WERI-Rb-1 (cell line): ENCODE measurements at places on chromosomes 7 and 10.

GRCh38 chr7:2109251-2109872, 123.4 kb downstream of the MAD1L1 start:
- no peak for DNase-seq

- no peak for DNase-seq
These were observed 5.6 kb upstream of the AHR start for GRCh38 chr7:17292843-17293242.

DNA sequence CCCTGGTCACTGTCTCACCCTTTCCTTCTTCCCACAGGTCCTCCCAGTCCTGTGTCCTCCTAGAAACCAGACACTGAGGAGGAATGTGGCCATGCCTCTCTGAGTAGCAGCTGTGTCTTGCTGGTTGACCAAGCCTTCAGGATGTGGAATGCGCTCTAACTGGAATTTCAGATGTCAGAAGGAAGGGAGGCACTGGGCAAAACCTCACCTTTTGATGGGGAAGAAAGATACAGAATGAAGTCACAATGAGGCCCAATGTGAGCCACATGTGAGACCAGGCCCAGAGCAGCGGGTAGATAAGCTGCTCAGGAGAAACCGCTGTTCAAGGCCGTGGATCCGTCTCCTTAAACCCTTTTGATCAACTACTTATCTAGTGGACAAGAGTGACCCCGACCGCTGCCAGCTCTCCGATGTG, 54.8 kb upstream of the ECHDC3 start:
- no peak for DNase-seq

GRCh38 chr7:24129597-24129996, 154.4 kb upstream of the NPY start:
- no peak for DNase-seq

DNA sequence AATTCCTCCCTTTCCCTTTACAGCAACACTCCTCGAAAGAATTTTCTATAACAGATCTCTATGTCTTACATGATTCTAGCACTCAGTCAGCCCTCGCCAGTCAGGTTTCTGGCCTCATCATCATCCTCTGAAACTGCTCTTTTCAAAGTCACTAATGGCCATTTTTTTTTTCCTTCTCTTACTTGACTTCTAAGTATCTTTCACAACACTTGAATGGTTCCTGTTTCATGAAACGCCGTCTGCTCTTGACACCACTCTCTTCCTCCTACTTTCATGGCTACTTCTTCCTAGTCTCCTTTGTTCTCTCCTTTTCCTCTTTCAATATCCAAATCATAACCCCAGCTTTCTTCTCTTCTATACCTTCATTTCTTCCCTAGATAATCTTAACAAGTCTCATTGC, 100.5 kb upstream of the NRP1 start:
- DNase-seq: no peak

GRCh38 chr7:35007768-35008167, 29.5 kb downstream of the DPY19L1 start:
- no peak for DNase-seq

DNA sequence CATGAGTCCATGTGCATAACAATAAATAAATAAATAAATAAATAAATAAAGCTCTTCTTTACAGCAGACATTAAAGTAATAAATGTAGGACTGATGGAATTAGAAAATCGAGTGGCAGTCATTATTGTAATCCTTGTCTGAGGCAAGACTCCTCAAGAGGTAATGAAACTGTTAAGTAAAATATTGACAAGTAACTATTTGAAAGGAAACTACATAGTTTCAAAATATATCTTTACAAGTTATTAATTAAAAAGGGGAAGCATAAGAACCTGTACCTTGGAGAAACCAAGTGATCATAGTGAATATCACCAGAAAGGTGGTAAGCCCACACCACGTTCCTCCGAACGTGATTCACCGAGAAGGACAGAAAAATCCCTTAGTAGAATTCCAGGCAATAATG, 285.6 kb upstream of the SORCS1 start:
- no peak for DNase-seq

- no peak for DNase-seq
These were observed 12.8 kb downstream of the DNMBP start for GRCh38 chr10:99996671-99997648.

DNA sequence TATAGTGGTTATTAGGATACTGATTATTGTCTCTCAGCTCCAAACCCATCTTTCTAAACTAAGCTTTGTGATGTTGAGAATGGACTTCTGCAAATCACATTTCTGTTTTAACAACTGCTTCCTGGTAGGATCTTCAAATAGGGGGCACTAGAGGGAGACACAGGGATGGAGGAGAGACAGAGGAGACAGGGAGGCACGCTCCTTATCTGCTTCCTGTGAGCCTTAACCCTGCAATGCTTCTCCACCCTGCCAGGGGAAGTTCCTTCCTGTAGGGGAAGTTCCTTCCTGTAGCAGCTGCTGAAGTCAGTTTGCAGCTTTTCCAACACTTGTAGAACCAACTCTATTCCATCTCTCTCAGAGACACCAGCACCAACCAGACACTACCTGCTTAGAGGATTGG, 847.2 kb downstream of the CCSER2 start:
- DNase-seq: peak; percentile 25

DNA sequence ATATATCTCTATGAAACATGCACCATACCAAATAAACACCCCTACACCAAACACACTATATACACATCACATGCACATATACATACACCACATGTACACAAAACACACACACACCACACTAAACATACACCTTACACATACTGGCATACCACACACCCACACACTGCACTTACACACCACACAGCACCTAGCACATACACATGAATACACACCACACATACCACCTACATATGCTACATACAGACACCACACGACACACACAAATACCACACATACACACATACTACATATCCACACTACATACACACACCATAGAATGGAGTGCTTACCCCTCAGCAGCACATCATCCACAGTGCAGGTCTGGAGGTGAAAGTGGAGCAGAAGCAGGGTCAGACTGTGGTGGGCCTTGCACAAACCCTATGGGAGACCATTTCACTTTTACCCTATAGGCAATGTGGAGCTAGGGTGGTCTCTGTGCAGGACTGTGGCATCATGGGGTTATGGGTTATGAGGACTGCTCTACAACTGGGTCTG, 64.6 kb downstream of the WDFY4 start:
- DNase-seq: no peak

DNA sequence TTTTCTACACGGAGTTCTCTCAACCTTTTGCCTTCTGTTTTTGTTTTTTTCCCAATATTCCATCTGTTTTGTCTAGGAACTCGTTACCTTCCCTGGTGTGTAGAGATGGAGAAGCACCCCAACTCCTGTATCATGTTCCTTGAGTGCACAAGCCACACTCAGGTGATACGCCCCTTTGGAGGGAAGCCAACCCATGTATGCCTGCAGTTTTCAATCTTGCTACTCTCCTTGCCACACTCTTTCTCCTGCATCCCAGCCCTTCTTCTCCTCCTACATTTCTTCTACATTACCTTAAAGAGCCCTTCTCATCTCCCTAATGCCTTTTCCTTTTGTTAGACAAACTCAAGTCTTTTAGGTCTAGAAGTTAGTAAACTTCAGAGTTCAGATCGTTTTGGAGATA, 10.2 kb upstream of the SP4 start:
- no peak for DNase-seq

DNA sequence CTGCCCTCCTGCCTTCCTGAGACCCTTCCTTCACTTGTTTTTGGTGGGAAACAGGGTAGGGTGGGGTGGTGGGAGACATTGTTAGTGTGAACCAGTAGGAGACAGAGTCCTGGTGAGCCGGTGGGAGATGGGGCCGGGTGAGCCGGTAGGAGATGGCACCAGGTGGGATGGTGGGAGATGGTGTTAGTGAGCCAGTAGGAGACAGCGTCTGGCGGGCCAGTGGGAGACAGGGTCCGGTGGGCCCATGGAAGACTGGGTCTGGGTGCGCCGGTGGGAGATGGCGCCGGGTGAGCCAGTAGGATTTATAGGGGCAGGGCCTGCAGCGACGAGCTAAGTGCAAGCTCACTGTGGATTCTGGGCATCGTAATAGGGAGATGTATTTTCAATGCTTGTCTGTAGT, 116.8 kb downstream of the TRRAP start:
- no peak for DNase-seq

DNA sequence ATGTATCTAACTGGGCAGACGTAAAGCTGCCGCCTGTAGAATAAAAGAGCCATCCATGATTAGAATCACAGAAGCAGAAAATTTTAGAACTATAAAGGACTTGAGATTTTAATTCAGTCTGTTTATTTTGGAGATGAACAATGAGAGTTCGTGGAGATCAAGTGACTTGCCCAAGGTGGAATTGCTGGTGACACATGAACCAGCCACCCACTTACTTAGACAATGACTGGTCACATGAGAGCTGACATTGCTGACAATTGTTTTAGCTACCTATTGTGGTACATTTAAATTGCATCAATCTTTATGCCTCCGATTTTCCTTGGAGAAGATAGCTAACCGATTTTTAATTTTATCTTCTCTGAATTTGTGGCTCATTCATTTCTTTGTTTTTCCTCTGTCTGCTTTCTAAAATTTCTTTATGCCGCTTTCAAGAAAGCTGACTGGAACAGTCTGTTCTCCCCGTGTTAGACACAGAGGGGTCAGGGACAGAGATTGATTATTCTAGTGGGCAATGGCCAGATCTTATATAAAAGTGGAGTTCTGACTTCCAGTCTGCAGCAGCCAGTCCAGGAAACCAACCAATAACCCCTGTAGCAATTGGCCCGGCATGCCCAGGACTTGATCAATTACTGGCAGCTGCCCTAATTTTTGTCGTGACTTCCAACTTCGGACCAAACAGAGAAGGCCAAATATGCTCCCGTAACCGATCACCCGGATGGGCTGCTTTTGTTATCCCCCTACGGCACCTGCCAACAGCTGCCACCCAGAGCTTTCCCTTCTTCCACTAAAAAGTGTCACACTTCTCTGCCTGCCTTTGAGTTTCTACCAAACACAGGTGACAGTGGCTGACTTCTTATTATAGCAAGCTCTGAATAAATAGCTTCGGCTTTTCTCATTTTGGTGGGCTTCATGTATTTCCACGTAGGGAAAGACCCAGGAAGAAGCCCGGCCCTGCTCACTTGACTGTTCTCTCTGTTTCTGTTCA, 241.6 kb downstream of the CAMK1D start:
- DNase-seq: no peak

GRCh38 chr7:134962270-134962780, 24.0 kb upstream of the AGBL3 start:
- no peak for DNase-seq

- no peak for DNase-seq
These were observed 67.1 kb downstream of the TMEM130 start for GRCh38 chr7:98802781-98803110.

- no peak for DNase-seq
These were observed 20.0 kb downstream of the XPNPEP1 start for GRCh38 chr10:109902992-109903947.

DNA sequence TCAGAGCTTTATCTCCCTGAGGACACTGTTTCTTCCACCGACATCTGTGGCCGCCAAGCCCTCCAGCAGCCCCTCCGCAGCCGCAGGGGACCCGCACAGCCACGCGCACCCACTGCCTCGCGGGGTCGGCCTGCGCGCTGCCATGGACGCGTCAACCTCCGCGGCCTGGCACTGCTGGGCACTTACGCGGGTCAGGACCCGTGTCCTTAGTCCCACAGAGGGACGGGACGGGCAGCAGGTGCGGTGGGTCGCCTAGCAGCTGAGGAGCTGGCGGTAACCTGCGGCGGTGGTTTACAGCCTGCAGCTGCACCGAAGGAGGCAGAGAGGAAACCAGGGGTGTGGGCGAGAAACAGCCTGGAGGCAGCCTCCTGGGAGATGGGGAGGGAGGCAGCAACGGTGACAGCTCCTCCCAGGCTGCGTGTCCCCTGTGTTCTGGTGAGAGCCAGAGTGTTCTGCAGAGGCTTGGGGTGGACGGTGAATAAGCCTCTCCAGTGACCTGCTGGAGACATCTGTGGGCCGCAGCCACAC, 61.3 kb downstream of the SEC61G start:
- no peak for DNase-seq

GRCh38 chr10:50324680-50325393, 73.5 kb upstream of the ASAH2 start:
- no peak for DNase-seq

DNA sequence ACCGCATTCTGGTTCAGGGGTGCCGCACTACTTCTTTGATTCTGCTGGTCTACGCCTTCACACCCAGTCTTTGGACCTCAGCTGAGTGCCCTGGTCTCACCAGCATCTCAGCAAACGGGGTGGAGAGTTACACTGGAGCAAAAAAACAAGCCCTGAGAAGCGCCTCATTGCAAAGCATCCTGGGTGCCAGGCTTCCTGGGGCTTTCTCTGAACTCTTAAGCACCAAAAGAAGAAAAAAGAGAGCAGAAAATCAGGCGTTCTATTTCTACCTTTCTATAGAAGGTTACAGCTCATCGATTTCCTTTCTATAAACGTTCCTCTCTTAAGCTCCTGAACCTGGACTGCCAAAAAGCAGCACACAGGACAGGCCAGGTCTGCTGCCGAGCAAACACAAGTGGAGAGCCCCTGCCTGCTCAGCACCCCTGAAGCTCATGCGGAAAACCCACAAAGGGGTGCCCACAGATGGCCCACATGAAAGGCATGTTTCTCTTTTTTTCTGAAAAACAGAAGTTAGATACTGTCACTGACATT, 217.9 kb downstream of the SFMBT2 start:
- no peak for DNase-seq

- peak; percentile 44 for DNase-seq
These were observed 5.5 kb downstream of the CREB3L2 start for GRCh38 chr7:137996386-137996851.

DNA sequence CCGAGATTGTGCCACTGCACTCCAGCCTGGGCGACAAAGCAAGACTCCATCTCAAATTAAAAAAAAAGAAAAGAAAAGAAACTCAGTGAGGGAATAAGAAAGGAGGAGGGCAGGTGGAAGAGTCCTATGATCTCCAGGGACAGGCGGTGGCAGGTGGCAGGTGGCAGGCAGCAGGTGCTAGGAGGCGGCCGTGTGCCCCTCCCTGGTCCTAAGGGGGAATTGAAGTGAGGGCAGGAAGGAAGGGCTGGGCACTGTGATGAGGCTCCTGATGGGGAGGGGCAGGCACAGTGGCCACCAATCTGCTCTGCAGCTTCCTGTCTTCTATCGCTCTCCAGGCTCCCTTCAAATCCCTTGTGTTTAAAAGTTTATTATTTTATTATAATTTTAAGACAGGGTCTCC, 41.2 kb upstream of the UBE3C start:
- DNase-seq: no peak

DNA sequence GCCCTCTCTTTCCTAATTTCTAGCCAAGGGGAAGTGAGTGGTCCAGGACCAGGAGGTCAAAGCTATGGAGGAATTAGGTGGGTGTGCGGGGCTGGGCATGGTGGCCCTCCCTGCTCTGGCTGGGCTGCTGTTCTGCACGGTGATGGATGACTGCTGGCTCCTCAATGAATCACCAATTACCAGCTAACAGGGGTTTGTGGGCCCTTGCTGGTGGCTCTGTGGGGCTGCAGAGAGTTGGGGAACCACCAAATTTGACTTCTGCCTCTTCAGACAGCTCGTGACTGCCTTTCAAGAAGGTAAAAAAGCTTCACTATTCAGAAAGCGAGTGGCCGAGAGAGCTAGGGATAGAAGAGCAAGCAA, 35.0 kb upstream of the HABP2 start:
- no peak for DNase-seq
